ENCODE measurements at places on chromosomes 2 and 18.

- no peak for DNase-seq
Observed at GRCh38 chr2:45141883-45142866, 132.9 kb upstream of the SIX2 start.

DNA sequence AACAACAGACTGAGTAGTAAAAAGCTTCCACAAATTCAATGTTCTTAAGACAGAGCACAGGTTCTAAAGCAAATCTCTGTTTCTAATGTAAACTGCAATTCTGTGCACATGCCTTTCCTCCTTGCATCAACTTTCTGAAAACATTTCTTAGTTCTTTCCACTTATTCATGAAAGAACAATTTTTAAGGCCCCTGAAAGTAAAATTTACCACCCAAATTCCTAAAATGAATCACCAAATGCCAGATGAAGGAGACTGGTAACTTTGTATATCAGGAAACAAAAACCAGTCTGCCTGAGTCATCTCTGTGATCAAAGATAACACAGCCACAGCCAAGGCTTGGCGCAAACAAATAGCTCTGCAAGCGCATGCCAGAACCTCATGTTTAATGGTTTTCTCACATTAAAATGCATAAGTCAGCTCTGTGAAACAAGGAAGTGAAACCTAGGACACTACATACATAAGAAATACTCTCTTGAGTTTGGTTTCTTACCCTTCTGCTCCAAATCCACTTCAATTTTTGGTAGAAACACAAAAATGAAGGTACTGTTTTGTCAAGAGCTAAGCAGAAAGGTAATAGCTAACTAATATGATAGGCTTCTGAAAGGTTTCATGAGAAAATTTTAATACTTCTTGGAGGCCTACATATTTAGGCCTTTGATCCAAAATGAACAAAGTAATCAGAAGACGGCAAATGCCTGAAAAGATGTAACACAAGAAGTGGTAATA, 169.4 kb downstream of the THADA start:
- peak; percentile 71 for DNase-seq

DNA sequence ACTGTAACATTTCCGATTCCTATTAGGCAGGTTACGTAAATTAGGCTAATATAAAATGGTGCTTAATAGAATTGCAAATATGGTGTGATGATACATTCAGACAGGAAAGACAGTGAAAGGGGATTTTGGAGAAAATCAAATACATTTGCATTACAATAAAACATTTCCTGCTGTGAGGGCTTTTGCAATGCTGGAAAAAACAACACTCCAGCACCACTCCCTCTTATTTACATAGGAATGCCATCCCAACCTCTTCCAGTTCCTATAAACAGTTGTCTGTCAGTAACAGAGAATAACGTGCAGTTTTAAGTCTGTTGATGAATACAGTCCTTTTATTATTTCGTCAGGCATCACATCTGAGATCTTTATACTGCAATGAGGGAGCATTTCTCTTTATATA, 298.8 kb upstream of the FANCL start:
- DNase-seq, result no peak

DNA sequence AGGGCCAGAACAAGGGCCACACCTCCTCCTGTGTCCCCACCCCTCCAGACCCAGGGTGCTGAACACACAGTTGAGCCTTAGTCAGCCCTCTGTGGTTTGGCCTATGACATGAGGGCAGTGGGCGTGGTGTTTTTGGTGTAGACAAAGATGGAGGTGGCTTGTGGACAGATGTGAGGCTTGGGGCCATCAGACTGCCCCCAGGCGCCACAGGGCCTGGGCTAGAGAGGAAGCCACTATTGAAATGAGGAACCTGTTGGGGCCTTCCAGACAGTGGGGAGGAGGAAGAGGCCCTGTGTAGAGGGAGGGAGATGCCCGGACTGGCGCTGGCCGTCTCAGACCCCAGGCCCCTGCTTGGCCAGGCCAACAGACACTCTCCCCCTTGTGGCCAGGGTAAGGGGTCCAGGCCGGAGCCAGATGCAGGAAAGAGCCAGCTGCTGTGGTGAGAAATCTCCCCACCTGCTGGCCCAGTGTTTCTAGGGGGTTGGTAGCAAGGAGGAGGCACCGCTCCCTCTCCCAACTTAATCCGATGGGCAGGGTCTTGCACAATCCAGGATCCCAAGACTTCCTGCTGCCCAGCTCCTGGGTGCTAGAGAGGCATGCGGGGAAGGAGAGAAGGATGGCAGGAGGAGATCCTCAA, 53.8 kb downstream of the SMAD7 start:
- DNase-seq, result no peak

DNA sequence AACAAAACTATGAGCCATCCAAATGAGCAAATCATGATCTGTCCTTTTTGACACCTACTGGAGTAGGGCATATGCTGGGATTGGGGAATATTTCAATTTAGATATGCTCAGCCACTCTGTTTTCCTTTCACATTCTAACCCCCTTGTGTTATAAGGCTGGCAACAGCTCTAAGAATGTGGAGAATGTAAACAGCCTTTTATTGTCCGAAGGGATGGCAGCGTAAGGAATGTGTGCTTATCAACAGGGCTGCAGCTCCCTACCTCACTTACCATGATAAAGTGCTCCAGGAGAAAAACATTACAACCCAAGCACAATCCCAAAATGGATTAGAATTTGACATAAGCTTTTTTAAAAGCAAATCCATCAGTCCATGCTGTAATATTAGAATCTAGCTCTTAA, 2.2 kb downstream of the NXPH2 start:
- DNase-seq, result no peak

Measured in activated CD8-positive, alpha-beta memory T cell treated with anti-CD3 and anti-CD28 coated beads for 24 hours (primary cell).